Left lung (tissue), 14 donors: ENCODE measurements at places on chromosomes 3 and 15. TPM values are rescaled to one million over a fixed set of nuclear protein-coding genes. Genes with fewer than 3 reads are reported as not detected.
A peak's percentile ranks its signal among the peaks of the same experiment; 100 is the strongest.

DNA sequence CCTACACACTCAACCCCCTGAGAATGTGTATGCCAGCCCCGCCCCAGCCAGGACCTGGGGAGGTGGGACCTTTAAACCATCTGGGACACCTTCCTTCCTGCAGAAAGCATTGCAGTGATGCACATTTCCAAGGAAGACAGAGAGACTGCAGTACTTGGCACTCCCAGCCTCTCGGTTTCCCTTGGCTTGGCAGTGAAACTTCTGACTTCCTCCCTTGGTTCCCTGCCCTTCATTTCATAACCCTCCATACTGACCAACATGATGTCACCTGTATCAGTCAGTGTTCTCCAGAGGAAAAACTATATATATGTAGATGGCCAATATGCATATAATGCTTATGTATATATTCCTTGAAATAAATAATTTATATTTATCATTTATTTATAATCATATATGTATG lies 103.2 kb downstream of the SST start:
- no peak for DNase-seq

DNA sequence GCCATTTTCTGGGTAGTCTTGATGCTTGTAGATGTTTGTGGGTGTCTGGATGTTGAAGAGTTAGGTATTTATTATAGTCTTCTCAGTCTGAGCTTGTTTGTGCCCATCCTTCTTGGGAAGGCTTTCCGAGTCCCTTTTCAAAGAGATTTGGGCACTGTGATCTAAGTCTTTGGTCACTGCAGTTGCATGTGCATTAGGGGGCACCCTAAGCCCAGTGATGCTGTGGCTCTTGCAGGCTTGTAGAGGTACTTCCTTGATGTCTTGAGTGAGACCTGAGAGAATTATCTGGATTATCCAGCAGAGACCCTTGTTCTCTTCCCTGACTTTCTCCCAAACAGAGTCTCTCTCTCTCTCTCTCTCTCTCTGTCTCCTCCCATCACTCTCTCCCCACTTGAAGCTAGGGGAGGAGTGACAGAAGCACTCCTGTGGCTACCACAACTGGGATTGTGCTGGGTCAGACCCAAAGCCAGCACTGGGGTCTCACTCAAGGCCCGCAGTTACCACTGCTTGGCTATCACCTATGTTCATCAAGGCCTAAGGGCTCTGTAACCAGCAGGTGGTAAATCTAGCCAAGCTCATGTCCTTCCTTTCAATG lies 68.5 kb downstream of the TMCO5A start:
- no peak for DNase-seq

The GCHFR gene
- polyA plus RNA-seq, result 16.1 TPM

The POPDC2 gene
- polyA plus RNA-seq, result 4.9 TPM

The SPATA12 gene
- not detected for polyA plus RNA-seq

DNA sequence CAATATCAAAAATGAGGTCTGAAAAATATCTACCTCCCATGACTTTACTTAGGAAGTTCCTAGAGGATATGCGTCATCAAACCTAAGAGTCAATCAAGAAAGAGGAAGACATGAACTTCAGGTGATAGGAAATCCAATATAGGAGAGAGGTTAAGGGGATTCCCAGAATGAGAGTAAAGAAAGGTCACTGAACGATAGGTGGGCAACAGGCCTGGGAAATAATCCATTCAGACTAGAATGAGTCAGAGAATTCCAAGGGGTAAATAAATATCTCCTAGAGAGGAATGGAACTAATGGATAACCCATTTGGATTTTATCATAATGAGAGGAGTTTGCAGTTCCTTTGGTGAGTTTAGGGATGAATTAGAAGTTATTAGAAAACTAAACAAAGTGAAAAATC lies 131.1 kb upstream of the NUDT16 start:
- no peak for DNase-seq

- DNase-seq, result peak; percentile 27
These were observed 108.2 kb downstream of the LRRK1 start for GRCh38 chr15:101027273-101027901.

The ALDH1A3 gene
- polyA plus RNA-seq, result 0.31 TPM

The OR5K2 gene
- 0.58 TPM for polyA plus RNA-seq

GRCh38 chr3:31571325-31571724 lies 38.6 kb downstream of the STT3B start:
- no peak for DNase-seq

The PRR20G gene
- polyA plus RNA-seq, result not detected

DNA sequence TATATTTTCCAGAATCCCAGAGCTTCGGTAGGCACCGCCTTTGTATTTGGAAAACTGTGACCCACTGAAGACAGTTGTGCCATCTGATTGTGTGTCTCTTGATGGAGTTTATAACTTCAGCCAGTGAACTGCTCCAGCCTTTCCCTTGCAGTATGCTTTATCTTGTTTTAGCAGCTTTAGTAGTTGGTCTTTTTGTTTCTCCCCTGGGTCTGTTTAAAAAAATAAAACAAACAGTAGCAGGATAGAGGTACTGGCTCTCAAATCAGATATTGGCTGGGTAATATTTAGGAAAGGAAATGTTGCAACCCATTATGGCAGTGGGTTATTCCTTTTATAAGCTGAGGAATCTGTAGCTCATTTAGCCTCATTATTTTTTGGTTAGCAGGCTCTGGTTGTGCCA lies 151.5 kb upstream of the BFSP2 start:
- DNase-seq, result no peak

DNA sequence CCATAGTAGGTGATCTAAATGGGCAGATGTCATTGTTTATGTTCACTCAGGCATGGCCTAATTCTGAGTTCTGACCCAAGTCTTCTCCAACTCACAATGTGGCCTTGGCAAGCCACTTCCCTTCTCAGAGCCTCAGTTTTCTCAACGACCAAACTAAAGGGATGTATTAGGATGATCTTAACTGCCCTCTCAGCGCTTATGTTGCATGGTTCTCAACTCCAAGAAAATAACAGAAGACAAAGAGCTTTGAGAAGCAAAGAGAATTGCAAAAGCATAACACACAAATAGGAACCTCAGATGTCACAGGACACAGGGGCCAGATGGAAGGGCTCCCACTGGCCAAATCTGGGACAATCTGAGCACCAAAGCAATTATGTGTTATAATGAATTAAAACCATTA lies 8.6 kb downstream of the RHCG start:
- no peak for DNase-seq

The MED12L gene
- polyA plus RNA-seq, result 0.79 TPM

The ZPLD1 gene
- not detected for polyA plus RNA-seq

The ARPIN gene
- 32.3 TPM for polyA plus RNA-seq

DNA sequence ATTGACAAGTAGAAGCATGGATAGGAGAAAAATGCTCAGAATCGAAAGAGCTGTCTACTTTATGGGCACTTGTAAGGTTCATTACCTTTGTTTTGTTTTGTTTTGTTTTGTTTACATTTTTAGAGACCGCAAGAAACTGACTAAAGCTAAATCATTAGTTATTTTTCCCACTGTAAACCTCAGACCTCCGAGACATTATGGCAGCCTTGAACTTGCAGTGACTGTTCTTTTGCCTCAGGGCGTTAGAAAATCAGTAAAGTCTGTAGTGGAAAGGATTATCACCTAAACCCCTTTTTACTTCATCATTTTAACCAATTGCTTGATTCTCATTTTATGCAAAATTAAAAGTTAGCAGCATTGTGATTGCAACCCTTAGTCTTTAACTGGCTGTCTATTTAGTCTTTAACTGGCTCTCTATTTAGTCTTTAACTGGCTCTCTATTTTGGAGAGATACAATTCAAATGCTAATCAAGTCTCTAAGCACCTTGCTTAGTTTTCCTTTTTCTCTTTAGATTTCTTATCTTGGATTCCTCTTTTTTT lies 383.3 kb upstream of the ROBO2 start:
- DNase-seq, result no peak

- peak; percentile 82 for DNase-seq
These were observed 684 bp upstream of the RPS27L start for GRCh38 chr15:63157891-63158431.

DNA sequence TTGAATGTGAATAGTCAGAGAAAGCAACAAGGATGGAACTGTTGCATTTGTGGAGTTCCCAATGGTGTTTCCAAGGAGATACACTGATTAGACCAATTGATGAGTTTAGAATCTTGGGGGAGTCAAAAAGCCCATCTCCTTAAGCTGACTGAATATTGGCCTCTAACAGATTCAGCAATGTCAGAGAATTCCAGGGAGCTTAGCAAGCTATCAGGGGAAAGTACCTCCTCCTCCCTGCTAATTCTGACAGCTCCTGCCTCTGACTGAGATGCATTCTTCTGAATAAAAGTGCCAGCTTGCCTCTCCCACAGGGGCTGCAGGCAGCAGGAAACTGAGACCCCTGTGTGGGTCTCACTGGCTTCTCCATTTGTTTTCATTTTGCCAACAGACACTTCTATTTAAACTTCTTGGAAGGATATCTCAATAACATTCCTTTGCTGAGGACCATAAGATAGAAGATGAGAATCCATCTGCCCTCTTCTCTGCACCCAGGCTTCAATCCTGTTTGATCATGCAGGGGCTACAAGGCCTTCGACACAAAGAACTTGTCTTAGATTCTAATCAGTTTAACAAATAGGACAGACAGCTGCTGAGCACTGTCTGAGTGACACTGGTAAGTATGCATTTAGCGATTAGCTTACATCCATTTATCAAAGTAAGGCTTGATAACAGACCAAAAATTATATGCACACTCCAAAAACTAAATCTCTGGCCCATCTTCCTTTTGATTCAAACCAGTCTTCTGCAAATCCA lies 1080.8 kb downstream of the TUSC7 start:
- no peak for DNase-seq

GRCh38 chr3:22947851-22948250 lies 255.3 kb upstream of the UBE2E2 start:
- no peak for DNase-seq

DNA sequence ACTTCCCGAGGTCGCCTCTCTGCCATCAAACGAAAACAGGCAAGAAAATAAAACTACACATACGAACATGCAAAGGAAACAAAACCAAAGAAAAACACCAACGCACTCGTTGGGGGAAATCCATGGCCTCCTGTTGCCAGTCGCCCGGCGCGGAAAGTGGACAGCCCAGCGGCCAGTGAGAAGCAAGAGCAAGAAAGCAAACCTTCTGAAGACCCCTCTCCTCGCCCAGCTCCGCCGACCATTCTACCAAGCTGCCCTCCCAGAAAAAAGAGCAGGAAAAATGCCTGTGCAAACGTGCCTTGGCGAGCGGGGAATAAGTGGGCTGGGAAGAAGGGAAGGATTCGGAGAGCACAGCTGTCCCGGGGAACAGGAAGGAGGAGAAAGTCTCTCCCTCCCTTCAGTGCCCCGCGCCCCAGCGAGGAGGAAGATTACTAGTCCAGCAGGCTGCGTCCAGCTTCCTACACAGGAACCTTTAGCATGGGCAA lies 802 bp upstream of the NECTIN3 start:
- no peak for DNase-seq

DNA sequence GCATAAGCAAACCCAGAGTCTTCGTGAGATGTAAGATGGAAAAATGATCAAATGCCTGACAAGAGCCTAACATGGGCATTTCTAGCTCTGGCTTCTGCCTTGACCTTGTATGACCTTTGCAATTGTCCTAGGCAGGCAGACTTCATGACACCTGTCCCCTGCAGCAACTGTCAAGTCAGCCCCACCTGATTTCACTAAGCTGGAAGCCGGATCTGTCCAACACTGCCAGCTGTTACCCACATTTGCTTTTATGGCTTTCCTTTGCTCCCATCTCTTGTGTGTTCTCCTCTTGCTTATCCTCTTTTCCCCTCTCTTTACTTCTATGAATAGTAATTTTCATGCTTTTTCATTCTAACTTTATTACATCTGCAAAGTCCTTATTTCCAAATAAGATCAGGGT lies 48.5 kb upstream of the TNIK start:
- no peak for DNase-seq

The AGBL1 gene
- polyA plus RNA-seq, result not detected

The SLC24A5 gene
- polyA plus RNA-seq, result 0.35 TPM

DNA sequence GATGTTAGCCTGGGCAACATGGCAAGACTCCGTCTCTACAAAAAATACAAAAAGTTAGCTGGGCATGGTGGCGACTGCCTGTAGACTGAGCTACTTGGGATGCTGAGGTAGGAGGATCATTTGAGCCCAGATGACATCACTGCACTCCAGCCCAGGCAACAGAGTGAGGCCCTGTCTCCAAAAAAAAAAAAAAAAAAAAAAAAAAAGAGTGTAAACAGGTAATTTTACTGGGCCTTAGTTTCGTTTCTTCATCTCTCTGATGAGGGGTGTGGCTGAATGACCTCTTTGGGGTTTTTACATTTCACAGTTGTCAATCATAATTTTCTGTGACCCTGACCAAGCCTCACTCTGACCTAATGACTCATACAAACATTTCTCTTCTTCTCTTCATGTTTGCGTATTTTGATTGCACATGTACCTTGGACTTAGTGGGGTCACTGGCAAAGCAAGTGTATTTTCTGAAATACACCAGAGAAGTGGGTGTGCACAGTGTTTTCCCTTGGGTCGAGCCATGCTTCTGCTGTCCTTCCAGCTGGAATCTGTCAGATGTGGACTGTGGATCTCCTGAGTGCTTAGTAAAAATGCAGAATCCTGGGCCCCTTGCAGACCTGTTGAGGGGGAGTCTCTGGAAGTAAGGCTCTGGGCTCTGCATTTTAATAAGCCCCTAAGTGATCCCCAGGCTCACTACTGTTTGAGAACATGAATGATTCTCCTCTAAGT lies 140.5 kb downstream of the FNDC3B start:
- no peak for DNase-seq

GRCh38 chr15:100737214-100737613 lies 134.8 kb downstream of the ASB7 start:
- no peak for DNase-seq

The ANKUB1 gene
- polyA plus RNA-seq, result 0.22 TPM

DNA sequence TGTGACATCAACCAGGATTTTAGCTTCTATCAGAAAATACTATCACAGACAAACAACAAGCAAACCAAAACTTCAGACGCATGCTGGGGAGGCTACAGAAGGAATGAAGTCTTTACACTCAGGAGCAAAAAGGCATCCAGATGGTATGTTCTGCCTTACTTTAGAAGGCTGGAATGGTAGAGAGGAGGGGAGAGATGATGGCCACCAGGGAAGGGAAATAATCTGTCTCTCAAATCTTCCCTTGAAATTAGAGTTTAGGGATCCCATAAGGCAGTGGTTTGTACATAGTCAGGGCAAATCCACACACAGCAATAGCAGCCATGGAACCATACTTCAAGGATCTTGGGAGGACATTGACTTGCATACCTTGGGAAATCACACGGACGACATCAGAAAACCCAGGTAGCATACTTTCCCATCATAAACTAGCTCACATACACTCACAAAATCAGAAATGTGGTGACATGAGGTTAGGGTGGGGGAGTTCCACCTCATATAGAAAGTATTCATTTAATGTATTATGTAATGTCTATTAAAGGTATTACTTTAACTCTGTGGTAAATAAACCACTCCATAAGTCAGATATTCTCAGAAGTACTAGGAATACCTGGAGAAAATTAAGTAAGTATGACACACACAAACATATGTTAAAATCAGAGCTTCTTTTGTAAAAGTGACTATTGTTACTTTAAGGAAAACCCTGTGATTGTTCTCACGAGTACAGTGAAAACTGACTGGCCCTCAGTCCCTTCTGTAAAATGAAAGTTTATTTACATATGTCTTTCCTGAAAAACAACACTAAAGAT lies 9.4 kb downstream of the BTLA start:
- no peak for DNase-seq

The KNG1 gene
- polyA plus RNA-seq, result 0.26 TPM

GRCh38 chr3:87873136-87873535 lies 185.7 kb downstream of the CGGBP1 start:
- no peak for DNase-seq

GRCh38 chr15:30859091-30859874 lies 44.4 kb upstream of the FAN1 start:
- peak; percentile 3 for DNase-seq

The SLC12A1 gene
- polyA plus RNA-seq, result 0.26 TPM
